Ascending aorta (tissue), 2 donors: ENCODE measurements at places on chromosomes 6 and 20.

- DNase-seq, result no peak
Measured at GRCh38 chr20:18929800-18930199, 116.2 kb downstream of the SCP2D1 start.

DNA sequence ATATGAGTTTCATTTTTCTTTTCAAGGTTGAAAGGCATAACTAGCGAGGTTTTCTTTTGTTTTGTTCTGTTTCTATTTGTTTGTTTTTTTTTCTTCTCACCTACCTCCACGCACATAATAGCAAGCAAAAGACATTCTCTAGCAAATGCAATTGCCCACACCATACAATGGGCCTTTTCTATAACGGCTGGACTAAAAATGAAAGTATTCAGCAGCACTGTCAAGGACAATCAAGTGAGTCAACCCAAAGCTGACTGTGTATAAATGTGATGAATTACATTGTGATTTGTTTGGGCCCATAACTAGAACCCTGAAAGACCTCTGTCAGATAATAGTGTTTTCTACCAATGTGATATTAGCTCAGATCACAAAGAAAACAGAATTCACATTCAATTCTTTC is 496.7 kb downstream of the RNF144B start:
- DNase-seq, result no peak

- no peak for DNase-seq
Measured at GRCh38 chr6:9405369-9405768, 970.0 kb upstream of the SLC35B3 start.

- DNase-seq, result no peak
Measured at GRCh38 chr6:107796156-107796555, 28.0 kb downstream of the SCML4 start.

DNA sequence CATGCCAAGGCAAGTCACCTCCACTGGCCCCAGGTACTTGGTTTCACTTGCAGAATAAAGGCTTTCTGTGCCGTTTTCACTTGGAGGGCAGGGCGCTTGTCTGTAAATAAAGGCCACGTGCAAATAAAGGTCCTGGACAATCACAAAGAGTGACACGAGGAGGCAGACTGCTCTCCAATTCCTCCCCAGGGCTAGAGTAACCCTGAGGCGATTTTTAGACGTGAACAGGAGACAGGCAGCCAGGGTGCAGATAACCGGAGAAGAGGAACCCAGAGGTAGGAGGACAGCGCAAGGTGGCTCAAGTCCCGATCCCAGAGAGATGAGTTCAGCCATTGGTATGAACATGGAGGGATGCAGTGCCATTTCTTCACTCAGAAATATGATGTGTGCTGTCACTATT is 327.4 kb downstream of the KIF16B start:
- no peak for DNase-seq
